Fibroblast of villous mesenchyme (primary cell): ENCODE measurements at places on chromosomes 13 and 19. TPM values are rescaled to one million over a fixed set of nuclear protein-coding genes. Genes with fewer than 3 reads are reported as not detected.

- DNase-seq: no peak
These were observed 80.3 kb upstream of the UQCRFS1 start for GRCh38 chr19:29293292-29293691.

DNA sequence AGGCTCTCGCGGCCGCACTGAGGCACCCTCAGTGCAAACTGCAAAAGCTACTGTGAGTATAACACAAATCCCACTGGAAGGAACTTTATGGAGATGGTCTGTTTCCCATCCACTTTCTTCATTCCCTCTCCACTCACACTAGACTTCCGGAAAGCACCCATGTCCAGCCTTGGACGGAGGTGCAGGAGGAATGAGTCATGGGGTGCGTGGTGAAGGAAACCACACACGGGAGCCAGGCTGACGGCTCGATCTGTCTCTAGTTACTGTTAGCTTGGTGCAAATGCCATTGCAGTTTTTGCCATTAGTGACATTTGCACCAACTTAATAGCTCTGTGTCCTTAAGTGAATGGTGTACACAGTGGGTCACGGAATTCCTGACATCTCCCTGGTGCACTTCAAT is 14.6 kb downstream of the NLRP8 start:
- DNase-seq: no peak

GRCh38 chr13:112828756-112829155 is 138.9 kb downstream of the ATP11A start:
- no peak for DNase-seq

DNA sequence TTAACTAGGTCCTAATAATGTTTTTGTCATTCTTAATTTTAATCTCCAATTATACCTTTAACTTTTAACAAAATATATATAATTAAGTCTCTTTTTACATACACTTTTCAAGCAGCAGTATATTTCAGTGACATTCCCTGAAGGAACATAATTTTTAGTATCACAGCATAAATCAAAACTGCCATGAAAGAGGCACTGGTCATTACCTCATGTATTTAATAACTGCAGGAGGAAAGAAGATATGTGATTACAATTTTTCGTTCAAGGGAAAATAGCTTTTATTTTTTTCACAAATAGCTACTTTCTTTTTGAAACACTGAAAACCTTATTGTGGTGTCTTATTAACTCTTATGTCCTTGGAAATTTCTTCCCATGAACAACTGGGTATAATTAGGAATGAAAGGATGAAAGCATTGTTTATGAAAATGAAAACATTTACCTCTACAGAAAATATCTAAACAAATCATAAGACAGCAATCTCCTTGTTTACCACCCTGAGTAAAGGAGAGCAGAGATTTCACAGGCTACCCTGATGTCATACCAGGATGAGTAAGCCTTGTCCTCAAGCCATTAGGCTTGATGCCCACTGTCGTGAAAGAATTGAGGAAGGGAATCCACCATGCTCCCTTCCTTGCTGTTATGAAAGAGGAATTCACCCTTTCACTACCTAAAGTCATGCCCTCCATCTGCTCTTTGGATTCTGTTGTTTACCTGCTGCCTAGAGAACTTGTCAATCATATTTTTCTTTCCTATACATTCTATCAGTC is 877.2 kb upstream of the PCDH20 start:
- DNase-seq: peak; percentile 12

- peak; percentile 7 for DNase-seq
These were observed 6.8 kb downstream of the CSNK1G2 start for GRCh38 chr19:1947651-1948209.

GRCh38 chr19:22914646-22915045 is 82.6 kb downstream of the ZNF723 start:
- no peak for DNase-seq

- peak; percentile 44 for DNase-seq
These were observed 42.7 kb downstream of the CAPN12 start for GRCh38 chr19:38701455-38702063.

GRCh38 chr13:98033277-98034247 is 80.1 kb downstream of the IPO5 start:
- peak; percentile 71 for DNase-seq

DNA sequence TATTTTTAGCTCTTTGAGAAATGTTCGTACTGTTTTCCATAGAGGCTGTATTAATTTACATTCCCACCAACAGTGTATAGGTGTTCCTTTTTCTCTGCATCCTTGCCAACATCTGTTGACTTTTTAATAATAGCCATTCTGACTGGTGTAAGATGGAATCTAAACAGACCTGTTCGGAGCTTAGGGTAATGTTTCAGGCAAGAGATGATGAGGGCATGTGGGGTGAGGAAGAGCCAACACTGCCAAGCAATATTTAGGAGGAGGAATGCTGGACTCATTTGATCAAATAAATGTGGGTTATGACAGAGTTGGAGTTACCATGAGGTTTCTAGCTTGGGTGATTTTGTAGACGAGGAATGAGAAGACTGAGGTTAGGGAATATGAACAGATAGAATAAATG is 382.9 kb downstream of the KLF12 start:
- DNase-seq: no peak

DNA sequence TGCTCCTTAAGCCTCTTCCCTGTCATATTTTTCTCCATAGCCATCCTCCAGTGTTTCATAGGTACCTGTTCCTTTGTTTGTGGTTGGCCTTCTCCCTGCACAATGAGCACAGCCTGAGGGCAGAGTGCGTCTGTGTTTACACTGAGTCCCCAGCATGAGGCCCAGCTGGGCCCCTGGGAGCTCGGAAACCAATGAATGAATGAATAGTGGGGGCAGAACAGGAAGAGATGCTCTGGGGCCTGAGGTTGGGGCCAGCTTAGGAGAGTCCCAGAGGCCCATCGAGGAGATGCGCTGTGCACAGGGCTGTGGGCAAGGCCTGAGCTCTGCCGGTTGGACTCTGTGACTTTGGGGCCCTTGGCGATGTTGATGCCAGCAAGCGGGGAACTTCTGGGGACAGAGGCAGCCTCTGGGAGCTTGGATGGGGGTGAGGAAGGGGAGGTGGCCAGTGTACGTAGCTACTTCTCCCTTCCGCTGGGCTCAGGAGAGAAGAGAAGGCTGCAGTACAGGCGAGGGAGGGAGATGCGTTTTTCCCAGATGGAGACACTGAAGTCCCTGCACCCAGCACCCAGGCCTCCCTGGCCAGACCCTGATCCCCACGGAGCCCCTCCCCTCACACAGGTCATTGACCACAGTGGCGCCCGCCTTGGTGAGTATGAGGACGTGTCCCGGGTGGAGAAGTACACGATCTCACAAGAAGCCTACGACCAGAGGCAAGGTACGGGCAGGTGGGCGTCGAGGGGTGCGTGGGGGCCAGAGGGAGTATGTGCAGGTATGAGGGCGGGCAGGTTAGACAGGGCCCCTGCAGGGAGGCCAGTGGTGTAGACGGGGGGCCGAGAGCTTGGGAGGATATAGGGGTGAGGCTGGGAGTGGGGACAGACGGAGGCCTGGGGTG is 5.1 kb downstream of the TBCB start:
- DNase-seq: no peak

- no peak for DNase-seq
These were observed 378.9 kb downstream of the PCDH20 start for GRCh38 chr13:61036715-61037114.

DNA sequence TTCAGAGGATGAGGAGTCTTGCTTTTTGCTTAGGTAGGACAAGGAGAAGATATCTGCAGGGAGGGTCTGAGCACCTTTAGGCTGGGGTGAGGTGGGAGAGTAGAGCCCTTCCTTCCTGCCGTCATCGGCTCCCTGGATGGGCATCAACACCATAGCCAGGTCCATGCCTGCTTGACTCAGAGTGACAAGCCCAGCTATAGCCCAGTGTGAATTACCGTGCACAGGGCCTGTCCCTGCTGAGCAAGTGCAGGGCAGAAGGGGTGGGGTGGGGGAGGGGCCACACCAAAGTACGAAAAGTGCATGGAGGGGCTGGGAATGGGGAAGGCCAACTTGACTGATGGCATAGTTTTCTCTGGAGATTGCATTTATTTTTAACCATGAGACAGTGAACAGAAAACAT is 30.3 kb upstream of the RNF113B start:
- peak; percentile 51 for DNase-seq

- DNase-seq: no peak
These were observed 4.3 kb downstream of the SOX1 start for GRCh38 chr13:112071102-112071722.

DNA sequence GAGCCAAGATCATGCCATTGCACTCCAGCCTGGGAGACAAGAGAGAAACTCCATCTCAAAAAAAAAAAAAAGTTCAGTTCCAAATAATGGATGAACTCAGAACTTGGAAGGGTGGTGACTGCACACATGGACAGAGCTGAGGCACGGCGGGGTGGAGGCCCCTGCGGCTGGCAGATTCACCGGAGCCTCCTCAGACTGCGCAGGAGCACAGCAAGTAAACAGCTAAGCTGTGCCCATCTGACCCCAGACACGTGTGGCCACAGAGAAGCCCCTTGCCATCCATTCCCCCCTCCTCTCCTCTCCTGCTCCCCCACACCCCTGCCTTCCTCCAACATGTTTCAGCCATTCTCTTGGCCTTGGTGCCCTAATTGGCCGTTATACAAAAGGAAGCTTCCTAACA is 15.6 kb upstream of the PROZ start:
- DNase-seq: no peak

DNA sequence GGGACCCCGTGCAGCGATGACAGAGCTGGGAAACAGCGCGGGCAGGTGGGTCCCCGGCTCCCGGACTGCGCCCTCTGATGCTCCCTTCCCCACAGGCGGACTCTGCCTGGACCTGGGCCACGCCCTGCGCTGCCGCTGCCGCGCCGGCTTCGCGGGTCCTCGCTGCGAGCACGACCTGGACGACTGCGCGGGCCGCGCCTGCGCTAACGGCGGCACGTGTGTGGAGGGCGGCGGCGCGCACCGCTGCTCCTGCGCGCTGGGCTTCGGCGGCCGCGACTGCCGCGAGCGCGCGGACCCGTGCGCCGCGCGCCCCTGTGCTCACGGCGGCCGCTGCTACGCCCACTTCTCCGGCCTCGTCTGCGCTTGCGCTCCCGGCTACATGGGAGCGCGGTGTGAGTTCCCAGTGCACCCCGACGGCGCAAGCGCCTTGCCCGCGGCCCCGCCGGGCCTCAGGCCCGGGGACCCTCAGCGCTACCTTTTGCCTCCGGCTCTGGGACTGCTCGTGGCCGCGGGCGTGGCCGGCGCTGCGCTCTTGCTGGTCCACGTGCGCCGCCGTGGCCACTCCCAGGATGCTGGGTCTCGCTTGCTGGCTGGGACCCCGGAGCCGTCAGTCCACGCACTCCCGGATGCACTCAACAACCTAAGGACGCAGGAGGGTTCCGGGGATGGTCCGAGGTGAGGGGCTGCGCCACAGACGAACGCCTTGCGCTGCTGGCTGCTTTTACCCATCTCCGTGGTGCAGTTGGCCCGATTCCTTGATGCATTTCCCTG is 7.8 kb upstream of the SELENOV start:
- peak; percentile 55 for DNase-seq

- no peak for DNase-seq
These were observed 66.7 kb downstream of the RFC3 start for GRCh38 chr13:33884531-33885220.

- peak; percentile 66 for DNase-seq
These were observed at the start of gene ICAM4 for GRCh38 chr19:10286803-10287737. ICAM4 (plus strand) TSS chr19:10286955; CDS start chr19:10287013, 58 bp downstream.

DNA sequence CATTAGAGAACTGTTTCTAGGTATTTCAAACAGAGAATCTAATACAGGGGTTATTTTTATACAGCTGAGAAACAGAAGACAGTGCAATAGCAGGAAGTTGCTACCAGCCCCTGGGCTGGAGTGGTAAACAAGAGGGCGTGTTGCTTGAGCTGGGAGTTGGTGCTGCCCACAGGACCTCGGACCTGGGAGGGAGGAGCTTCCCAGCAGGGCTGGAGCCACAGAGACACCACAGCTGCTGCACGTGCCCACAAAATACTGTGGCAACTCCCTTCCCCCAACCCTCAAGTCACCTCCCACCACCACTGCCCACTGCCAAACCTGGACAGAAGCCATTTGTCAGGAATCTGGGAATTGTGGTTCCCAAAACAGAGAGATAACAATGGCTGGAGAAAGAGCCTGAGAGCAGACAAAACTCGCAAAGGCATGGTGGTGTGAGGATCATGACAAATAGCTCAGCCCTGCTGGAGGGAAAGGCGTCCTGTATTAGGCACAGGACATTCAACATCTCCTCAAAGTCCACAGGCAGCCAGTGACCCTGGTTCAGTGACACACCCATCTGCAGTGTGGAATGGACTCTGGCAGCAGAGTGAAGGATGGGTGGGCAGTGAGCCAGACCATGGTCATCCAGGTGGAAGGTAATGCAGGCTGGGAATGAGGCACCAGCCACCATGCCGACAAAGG is 57.2 kb downstream of the SPATA13 start:
- peak; percentile 33 for DNase-seq

DNA sequence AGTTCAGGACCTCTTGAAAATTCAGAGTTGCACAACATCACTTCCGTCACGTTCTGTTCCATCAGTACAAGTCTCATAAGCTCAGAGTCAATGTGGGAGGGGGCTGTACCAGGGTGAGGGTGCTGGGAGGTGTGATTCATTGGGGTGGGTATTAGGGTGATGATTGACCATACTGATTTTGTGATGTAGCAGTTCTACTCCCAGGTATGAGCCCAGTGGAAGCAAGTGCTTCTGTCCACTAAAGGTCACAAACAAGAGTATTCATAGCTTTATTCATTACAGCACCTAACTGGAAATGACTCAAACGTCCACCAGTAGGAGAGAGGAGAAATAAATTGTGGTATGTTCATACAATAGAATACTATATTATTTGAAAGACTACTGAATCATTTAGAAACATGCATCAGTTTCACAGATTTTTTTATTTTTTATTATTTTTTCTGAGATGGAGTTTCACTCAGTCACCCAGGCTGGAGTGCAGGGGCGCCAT is 12.1 kb upstream of the UPF3A start:
- DNase-seq: no peak

DNA sequence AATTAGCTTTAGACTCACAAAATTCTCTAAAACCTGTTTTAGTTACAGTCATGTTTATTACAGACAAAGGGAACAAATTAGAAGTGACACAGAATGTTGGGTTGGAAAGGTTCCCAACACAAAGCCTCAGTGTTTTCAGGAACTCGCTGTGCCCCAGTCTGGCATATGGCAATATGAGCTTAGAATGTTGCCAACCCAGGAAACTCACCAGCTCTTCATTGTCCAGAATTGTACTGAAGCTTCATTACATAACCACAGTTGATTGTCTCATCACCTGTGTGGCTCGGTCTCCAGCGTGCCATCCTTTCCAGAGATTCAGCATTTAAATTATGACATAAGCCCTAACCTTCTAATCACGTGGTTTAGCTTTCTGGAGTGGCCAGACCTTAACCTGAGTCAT is 19.1 kb downstream of the ZNF264 start:
- DNase-seq: no peak

GRCh38 chr13:53200075-53200474 is 171.5 kb downstream of the OLFM4 start:
- DNase-seq: no peak

DNA sequence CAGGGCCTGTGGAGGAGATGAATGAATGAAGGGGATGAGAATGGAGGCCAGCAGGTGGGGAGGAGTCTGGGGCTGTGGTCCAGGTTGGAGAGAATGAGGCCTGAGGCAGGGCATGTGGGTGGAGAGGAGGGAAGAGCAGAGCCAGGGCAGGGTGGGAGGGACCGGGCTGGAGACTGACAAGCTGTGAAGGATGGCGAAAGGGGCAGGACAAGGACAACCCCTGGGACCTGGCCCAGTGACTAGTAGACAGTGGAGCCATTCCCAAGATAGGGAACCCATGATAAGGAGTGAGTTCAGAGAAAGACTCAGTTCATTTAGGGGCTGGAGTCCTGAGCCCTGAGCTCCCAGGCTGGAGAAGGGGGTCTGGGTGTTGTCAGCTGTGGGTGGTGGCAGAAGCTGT is 3.0 kb downstream of the PTH2 start:
- no peak for DNase-seq

The SH3GL1 gene
- total RNA-seq: 65.2 and 72.5 TPM in 2 replicates

The MYO1F gene
- total RNA-seq: 0.32 and 1.3 TPM in 2 replicates

The NLRP7 gene
- total RNA-seq: not detected in 2 replicates

The LPAR2 gene
- 0.86 and 0.97 TPM in 2 replicates for total RNA-seq

The IGFL2 gene
- not detected in 2 replicates for total RNA-seq

The C13orf42 gene
- not detected in 2 replicates for total RNA-seq
